ENCODE measurements at places on chromosomes 4 and X.

DNA sequence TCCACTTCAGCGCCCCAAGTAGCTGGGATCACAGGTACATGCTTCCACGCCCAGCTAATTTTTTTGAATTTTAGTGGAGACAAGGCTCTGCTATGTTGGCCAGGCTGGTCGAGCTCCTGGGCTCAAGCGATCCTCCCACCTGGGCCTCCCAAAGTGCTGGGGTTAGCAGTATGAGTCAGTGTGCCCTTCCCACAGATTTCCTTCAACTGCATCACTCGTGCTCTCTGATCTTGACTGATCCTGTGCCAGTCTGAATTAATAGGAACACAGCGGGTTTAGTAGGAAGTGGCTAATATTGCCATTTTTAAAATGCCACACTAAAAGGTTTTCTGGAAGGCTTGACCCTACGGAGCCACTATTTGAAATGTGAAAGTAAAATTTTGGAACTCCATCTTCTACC lies 4.3 kb upstream of the SHROOM2 start:
- DNase-seq = no peak

DNA sequence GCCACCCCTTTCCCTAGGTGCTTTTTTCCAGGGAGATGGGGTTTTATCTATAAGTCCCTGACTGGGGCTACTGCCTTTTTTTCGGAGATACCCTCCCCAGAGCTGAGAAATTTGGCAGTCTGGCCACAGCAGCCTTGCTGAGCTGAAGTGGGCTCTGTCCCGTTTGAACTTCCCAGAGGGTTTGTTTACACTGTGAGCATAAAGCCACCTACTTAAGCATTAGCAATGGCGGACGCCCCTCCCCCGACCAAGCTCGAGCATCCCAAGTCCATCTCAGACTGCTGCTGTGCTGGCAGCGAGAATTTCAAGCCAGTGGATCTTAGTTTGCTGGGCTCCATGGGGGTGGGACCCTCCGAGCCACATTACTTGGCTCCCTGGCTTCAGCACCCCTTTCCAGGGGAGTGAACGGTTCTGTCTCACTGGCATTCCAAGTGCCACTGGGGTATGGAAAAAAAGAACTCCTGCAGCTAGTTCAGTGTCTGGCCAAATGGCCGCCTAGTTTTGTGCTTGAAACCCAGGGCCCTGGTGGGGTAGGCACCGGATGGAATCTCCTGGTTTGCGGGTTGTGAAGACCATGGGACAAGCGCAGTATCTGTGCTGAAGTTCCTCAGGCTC lies 456.4 kb upstream of the HTR2C start:
- no peak for DNase-seq

GRCh38 chrX:76850851-76851250 lies 423.3 kb downstream of the MAGEE1 start:
- no peak for DNase-seq

DNA sequence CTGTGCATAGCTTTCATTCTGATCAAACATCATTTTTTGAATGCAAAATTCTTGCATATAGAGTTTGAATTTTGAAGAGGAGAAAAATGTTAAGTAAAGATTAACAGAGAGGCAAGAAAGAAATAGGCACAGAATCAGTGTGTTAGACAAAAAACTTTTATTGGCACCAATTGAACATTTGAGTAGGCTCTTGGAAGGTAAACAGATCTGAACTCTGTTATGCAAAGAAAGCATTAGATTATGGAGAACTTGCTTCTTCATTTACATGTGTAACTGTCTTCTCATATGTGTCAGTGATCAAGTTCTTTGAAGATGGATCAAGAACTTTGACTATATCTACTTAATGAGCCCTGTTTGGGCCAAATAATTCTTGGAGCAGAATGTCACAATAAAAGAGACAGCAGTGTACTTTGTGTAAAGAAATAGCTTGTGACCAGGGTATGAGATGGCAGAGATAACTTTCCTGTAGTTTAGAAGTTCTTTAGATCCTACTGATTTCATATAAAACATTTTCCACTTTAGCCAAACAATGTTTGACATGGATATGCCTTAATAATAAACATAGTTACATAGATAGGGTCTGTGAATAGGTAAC lies 61.3 kb downstream of the LIMCH1 start:
- no peak for DNase-seq

DNA sequence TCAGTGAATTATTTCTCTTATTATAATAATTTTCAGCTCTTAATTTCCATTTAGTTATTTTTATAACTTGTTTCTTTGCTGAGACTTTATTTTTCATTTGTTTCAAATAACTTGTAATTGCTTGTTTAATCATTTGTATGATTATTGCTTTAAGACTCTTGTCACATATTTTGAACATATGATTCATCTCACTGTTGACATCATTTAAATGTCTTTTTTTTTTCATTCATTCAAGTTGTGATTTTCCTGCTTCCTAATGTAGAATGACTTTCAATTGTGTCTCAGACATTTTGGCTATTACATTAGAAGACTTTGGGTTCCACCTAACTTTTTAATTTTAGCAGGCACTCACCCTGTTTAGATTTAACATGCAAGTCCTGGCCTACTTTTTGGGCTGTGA lies 234.8 kb upstream of the DIPK2B start:
- no peak for DNase-seq

DNA sequence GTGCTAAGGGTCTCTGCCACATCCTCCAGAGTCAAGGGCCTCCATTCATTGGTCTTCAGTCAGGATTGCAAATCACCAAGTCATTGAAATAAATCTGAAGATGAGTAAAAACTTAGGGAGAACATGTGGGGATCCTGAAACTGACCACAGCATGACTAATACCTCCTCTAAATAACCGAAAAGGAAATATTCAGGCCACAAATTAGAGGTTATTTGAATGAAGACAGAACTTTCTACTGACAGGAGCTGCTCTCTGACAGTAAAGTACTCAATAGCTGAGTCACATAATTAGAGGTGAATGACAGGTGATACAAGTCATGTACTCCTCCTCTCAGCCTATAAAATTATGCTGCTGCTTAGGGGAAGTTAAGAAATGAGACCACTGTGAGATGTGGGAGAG lies 240.2 kb upstream of the F9 start:
- no peak for DNase-seq

DNA sequence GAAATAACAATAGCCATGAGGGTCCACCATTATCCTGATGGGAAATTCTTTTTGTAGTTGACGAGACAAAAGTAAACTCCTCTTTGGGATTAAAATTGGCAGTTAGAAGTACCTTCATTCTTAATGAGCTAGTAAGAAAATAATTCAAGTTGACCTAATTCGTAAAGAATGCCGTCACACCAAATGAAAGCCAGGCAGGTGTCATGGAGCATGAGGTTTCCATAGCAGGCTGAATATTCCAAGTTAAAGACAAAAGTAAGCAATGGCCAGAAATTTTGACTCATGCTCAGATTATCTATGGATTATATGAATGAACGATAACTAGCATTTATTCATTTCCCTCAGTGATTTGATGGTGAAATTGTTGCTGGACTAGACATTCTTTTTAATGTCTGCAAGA lies 192.2 kb upstream of the FAT1 start:
- no peak for DNase-seq
